ENCODE measurements at places on chromosomes 11 and 22.

DNA sequence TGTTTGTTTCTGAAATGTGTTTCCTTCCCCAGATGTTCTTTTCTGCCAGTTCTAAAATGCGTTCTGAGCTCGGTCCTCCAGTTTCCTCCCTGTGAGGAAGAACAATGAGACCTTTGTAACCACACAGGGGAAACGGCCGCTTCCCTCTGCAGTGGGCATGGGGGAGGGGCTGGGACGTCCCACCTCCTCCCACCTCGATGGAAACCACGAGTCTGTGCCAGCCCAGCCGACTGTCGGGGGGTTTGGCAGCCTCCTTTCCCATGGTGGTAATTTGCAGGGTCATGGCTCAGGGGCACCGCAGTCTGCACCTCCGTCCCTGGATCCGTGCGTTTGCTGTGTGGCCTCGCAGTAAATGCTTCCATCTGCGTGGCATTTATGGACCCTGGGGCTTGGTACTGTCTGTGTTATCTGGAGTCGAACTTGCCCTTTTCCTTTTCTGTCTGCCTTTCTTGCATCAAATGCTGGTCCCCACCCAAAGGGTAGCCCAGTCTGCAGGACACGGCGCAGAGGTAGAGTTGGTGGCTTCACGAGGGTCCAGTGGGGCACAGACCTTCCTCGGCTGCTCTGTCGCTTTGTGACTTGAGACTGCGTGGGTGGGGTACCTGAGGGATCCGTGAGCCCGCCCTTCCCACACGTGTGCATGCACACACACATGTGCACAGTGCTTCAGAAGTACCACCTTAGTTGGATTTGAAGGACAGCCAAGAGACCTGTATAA lies 16.1 kb downstream of the LRP5 start:
- no peak for DNase-seq

DNA sequence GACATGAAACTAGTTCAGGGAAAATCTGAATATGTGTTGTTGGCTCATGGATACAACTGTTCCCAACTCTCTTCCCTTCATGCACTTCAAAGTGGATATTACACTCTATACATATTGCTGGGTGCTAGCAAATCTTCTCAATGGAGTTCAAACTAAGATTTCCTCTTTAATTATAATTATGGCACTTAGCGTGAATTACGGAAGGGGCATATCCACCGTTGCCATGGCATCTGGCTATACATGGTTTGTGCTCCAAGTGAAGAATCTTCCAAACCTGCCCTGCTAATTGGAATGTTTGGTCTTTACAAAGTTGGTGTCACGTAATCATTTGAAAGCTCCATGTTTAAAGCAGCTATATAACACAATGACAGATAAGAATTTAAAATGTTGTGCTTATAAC lies 5.6 kb downstream of the MPPED2 start:
- no peak for DNase-seq

DNA sequence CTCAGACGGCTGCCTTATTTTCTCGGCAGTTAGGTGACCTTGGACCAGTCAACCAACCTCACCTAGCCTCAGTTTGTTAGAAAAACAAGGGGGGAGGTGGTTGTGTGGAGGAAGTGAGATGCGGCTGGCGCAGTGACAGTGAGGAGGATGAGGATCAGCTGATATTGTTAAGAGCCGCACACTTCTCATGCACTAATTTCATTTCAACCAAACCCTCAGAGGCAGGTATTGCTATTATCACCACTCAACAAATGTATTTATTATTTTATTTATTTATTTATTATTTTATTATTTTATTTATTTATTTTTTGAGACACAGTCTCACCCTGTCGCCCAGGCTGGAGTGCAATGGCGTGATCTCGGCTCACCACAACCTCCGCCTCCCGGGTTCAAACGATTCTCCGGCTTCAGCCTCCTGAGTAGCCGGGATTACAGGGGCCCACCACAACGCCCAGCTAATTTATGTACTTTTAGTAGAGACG lies 2.1 kb downstream of the LGALS1 start:
- no peak for DNase-seq

DNA sequence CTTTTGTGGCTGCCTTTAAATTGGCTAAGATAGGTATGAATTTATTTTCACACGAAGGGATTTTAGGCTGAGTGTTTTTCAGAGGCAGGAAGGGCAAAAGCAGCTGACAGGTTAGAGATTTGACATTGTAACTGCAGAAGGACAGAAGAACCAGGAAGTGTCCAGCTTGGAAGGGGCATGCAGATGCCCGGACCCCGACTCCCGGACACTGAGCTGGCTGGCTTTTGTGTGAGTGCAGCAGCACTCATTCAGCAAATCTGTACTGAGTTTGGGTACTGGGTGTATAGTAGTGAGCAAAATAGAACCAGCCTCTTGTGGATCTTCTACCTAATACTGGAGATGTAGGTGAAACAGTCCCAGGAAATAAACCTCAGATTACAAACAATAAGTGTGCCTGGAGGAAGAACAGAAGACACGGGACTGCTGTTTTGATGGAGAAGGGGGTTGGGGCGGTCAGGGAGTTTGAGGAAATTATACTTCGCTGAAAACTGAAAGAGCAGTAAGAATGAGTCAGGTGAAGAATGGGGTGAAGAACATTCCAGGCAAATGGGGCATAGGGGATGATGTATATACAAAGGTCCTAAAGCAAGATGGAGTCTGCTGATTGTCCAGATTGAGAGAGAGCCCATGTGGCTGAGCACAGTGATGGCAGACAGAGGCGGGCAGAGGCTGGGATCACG lies 64.6 kb downstream of the PPFIBP2 start:
- no peak for DNase-seq

DNA sequence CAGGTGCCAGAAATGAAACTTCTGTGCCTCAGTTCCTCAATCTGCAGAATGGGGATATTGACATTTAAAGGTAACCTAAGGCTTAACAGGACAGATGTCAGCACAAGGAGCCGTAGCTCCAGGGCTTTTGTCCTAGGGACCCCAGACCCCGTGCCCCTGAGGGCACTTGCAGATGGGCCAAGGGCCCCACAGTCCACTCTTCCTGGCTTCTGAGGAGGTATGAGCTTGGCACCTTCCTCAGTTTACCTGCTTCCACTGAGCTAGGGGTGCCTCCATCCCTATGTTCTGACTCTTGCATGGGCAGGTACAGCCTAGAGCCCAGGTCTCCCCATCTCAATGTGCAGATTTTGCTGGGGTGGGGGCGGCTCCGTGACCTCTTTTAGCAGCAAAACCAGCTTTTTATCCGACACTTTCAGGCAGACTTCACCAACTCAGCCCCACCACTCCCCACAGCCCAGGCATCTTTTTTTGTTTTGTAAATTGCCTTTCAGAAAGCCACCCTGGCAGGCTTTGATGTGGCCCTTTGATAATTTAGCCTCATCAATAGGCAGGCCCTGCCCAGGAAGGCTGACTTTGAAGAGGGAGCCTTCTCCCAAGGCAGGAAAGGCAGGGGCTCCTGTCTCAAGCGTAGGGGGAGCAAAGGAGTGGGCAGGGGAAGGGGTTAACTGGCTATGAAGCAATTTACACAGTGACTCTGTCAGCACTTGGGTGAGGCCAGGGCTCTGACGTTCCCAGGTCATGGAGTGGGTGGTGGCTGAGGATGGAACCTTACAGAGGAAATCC lies 23.7 kb upstream of the FGF3 start:
- no peak for DNase-seq

DNA sequence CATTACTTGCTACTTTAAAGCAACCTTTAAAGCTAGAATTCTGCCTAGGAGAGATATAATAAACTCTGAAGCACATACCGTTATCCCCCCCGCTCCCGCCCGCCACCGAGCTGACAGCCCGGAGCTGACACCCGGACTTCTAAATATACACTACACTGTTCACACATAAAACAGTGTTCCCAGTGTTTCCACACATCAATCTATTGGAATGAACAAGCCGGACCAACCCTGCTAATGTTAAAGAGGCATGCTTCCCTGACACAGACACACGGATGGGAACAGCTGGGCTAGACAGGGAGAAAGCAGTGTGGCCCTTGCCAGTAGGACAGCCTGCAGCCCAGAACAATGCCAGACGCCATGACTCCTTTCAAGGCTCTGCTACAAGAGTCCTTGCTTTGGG lies 108.4 kb upstream of the CSNK2A3 start:
- DNase-seq = no peak

DNA sequence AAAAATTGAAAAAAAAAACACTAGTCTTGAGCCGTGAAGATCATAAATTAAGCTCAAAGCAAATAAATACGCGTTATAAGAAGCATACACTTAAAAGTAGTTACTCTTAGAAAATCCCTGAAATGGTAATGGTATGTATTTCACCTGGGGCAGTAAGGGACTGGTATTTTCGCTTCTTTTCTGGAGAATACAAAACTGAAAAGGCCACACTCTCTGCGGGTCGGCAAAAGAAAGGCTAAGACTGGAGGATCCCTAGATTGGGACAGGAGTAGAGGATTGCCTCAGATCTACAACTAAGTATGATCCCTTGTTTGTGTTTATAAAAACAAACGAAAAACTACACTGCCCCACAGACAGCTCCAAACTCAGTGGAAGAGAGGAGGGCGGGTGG lies 617 bp downstream of the TSG101 start:
- no peak for DNase-seq

DNA sequence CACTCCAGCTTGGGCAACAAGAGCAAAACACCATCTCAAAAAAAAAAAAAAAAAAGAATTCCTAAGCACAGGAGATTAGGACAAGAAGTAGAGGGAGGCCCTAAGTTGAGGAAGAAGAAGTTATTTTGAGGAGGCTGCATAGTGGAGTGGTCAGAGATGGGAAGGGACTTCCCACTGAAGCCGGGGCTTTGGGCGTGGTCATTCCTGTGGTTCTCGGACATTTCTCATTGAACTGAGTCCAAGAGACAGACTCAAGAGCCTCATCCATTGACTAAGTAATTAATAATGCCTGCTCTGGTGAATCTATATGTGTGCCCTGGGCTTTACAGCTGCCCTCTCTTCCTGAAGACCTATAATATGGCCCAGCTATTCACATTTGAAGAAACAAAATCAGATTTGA lies 53.2 kb upstream of the FTH1 start:
- DNase-seq = no peak

DNA sequence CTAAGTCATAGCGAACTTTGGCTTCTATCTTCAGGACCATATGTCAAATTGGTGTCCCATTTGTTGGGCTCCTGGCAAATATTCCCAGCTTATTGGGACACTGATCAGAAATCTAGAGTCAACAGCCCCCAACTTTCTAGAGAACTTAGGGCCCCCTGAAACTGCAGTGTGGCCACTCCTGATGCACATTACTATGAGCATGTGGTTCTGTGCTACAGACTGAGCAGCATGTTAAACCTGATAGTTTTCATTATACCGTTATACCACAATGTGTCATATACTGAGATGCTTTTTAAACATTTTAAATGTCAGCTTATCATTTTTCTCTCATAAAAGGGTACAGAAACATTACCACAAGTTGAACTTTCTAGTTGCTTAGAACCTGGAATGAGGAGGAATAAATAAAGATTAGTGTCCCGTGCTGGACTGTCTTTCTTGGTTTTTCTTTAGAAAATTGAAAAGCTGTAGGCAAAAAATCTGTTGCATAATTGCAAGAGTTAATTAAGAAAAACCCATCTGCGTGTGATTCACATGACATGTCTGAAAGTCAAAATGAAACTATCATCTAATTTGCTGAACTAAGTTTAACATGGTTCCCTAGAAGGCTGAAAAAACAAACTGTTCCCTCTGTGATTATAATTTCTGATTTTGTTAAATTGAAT lies 16.4 kb upstream of the CTSC start:
- DNase-seq = no peak

DNA sequence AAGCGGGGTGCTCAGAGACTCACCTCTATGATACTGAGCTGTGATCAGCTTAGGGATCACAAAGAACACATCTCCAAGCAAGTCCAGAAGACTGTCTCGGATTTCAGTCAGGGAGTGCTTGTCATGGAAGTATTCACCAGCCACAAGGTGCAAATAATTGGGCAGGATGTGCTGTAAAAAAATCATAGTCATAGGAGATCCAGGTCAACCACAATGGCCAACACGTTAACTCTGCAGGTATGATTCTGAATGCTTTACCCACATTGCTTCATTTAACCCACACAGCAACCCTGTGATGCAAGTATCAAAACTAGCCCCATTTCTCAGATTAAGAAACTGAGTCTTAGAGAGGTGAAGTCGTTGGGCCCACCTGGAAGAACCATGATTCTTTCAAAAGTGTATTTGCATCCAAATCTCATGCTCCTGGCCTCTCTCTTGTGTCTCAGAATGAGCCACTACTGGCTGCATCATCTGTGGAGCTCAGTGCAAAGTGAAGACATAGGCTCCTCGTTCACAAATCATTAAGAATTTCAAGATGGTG lies 179.3 kb downstream of the BCR start:
- DNase-seq = no peak

- DNase-seq = peak; percentile 28
Measured at GRCh38 chr11:776561-777287, 563 bp downstream of the GATD1 start.

DNA sequence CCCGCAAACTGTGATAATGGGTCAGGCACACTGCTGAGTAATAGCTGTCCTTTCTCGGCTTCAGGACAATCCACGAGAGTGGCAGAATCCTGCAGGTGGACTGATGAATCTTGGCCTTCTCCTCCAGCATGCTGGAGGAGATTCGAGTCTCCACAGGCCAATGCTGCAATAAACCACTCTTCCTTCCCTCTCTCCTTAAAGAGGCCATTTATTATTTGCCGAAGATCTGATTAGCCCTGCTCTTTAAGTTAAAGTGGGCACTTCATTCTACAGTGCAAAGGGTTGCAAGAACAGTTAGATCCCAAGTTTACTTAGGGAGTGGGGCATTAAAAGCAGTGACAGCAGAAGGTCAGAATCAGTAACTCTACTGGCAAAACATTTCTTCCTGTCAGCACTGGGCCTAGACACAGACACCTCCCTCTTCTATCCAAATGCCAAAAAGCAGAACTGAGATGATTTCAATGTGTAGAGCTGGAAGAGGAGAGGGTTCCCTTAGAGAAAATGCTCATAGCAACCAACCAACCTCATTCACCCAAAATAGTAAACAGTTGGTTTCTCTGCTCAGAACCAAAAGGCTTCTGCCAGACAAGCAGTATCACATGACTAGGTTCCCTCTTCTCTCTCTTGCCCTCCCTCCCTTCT lies 121.7 kb downstream of the SGSM3 start:
- no peak for DNase-seq

DNA sequence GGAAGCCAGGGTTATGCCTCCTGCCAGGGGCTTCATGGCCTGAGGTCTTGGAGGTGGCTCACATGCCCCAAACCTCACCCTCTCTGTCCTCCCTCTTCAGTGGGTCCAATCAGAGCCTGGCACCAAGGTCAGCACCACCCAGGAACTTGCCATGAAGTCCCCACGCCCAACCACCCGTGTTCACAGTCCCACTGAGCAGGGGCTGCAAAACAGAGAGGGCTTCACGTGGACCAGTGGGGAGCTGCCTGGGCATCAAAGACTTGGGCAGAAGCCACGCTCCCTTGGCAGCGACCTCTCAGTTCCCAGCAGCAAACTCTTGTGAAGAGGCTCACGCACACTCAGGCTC lies 425.8 kb upstream of the B3GAT1 start:
- DNase-seq = no peak
